Non-pigmented ciliary epithelial cell (primary cell): ENCODE measurements at places on chromosomes 6 and 20.
A peak's percentile ranks its signal among the peaks of the same experiment; 100 is the strongest.

DNA sequence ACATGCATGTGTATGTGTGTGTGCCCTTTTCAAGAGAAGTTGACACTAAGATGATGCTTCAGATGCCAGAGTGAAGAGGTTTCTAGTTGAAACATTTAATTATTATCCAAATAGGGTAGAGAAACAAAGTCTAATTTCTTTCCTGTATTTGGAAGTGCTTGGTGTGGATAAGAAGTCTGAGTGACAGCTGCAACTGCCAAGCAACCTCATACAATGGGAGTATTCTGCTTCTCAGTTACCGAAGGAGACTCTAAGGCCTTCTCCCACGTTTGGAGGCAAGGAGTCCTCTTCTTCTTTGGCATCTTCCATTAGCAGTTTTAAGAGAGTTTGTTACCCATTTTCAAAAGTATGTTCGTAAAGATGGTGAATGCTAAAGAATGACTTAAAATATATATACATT is 82.4 kb downstream of the HDGFL1 start:
- DNase-seq: no peak

GRCh38 chr6:27755768-27756167 is 156.4 kb downstream of the OR2B2 start:
- no peak for DNase-seq

GRCh38 chr6:106453756-106454367 is 93.3 kb downstream of the CRYBG1 start:
- DNase-seq: no peak

DNA sequence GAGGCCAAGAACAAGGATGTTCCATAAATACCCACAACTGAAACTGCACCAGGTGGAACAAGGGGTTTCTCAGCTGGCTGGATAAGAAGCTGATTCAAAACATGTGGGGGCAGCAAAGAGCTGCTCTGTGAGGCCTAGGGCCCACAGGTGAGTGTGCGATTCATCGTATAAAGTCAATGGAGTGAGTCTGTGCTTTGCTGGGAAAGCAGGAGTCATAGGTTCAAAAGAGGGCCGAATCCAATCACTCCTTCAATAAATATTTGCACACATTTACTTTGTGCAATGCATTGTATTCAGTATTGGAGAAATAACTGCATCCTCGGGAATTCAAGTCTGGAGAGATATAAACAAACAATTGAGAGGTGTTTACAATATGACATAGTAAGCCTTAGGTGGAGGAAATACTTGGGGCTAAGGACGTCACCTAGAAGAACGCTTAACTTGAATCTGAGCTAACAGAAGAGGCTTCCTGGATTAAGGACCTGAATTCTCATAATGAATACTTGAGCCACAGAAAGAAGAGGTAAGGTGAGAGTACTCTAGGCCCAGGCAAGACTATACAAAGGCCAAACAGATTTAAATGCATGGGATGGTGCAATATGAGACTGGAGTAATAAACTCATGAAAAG is 83.7 kb upstream of the TMEM30A start:
- no peak for DNase-seq

GRCh38 chr6:27667016-27667656 is 194.2 kb upstream of the ZNF184 start:
- DNase-seq: no peak

DNA sequence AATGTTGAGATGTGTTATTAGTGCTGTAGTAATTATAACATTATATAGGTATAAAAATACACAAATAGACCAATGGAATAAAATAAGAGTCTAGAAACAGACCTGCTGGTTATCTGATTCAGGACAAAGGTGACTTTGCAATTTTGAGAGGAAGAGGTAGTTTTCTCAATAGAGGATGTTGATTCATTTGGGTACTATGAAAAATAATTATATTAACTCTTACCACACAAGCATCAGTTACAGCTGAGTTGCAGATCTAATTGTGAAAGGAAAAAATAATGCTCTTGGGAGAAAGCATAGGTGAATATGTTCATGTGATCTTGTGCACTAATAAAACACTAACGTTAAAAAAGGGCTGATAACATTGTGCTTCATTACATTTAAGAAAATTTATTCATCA is 103.0 kb downstream of the BCKDHB start:
- DNase-seq: no peak

DNA sequence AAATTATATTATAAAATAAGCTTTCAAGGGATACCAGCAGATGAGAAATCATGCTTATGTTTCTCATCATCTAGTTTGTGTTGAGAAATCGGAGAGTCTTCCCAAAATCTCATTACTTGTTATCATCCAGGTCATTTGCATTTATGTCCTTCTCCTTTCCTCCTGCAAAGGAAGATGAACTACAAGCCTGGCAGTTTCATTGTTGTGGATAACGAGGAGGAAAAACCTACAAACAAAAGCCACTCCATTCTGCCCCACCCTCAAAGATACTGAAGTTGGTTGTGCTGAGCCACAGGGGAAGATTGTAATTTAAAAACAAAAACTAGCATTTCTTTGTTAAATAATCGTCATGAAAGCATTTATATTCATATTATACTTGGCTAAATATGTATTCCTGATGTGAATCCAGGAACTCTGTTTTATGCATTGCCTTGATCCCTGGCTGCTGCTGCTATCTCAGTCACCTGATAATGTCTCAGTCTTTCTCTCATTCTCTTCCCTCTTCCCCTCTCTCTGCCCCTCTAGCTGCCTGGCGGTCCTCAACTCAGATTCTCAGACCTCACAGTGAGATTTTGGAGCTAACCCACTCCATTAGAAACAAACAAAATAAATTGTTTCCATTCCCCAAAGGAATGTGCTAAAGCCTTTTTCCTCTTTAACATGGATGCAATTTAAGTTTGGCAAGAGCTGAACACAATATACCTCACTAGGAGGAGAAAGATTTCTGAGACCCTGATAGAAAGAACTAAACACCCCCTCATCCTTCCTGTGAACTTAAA is 185.3 kb downstream of the ADAT2 start:
- DNase-seq: no peak

DNA sequence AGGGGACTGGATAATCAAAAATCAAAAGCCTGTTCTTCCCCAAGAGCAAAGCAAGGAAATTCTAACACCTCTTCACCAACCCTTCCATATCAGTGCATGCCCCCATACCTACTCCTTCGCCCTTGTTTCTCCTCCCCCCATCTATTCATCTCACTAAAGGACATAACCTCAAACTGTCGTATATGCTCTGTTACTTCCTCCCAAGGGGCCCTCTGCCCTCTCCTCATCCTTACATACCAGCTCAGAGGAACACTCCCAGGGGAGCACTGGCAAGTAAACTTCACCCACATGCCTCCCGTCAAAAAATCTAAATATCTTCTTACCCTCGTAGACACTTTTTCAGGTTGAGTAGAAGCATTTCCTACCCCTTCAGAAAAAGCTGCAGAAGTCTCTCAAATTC is 9.4 kb upstream of the ADTRP start:
- DNase-seq: no peak

GRCh38 chr6:112041535-112041934 is 12.4 kb upstream of the CCN6 start:
- no peak for DNase-seq

DNA sequence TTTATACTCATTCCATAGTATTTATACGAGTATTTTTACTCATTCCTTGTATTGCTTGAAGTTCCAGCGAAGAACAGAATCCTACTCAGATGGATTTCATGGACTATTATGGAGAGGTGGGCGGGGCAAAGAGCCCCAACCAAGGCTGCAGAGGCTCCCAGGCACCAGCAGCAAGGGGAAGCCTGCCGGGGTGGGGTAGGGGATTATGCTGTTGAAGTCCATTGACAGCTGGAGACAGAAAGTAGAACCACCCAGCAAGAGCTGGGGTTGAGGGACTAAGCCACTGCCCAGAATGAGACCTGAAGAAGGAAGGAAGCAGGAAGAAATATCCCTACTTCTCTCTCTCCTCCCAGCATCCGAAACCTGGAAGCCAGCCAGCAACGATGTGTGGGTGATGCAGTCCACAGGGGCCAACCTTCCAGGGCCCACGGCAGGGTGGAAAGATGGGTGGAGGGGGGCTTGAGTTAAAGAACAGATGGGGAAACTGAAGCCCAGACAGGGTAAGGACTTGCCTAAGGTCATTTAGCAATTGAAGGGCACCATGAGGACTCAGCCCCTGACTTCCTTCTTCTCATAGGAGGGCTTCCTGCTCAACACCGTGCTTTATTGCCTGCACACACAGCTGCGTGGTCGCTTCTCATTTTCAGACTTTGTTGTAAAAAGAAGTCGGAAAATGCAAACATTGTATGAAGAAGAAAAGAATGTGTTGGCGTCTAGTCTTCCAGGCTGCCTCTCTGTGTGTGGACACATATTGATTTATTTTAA is 18.3 kb upstream of the GTSF1L start:
- no peak for DNase-seq

- peak; percentile 86 for DNase-seq
Observed at GRCh38 chr6:37059344-37060194, 54.1 kb downstream of the FGD2 start.

GRCh38 chr6:38933426-38933825 is 115.2 kb upstream of the GLP1R start:
- DNase-seq: no peak

GRCh38 chr20:31815408-31816188 is 3.6 kb upstream of the MYLK2 start:
- DNase-seq: no peak

DNA sequence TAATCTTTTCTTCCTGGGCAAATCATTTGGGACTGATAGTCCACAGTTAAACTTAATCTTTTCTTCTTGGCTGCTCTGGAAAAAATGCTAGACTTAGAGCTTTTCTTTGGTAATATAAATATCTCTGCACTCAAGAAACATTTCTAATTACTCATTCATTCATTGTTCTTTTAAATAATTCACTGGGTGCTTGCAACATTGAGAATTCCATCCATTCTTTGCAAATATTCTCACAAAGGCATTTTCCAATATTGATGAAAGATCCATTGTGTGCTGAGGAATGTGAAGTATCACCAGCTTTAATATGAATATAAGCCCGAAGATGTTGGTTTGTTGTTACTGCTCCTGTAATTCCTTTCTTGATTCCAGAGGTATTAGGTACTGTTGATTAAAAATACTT is 38.4 kb downstream of the AKAP7 start:
- no peak for DNase-seq

DNA sequence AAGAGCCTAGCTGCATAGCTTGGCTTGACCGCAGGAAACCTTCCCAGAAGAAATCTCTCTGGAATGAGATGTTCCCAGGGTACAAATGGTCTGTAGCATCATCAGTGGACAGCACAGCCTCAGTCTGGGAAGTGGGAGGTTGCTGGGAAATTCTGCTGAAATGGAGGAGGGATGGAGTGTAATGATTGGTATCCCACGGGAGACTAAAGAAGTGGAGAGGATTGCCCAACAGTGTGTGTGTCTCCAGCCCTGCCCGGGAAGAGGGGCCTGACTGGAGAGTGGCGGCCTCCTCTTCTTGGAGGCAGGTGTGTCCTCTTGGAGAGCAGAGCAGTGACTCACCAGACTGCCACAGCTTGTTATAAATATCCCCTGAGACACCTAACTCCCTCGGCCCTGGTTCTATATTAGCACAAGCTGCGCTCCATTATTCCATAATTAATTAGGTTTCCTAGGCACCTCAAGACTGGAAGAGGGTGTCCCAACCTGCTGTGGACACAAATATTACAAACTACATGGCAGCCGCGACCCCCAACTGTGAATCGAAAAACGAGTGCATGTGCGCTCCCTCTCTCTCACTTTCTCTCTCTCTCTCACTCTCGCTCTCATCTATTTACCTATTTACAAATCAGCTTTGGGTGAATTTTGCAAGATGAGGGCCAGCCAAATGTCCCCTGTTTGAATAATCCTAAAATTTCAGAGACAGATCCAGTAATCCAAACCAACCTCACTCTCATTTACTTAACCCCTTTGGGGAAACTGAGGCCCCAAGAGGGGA is 68.8 kb downstream of the FGD2 start:
- no peak for DNase-seq
